ENCODE measurements at places on chromosomes 16 and 17. TPM values are rescaled to one million over a fixed set of nuclear protein-coding genes. Genes with fewer than 3 reads are reported as not detected.
A peak's percentile ranks its signal among the peaks of the same experiment; 100 is the strongest.

- peaks cover 32% of the 10 kb centered on the region for H3K36me3 ChIP-seq
- H3K4me3 ChIP-seq: no peak overlapping the region
- no peak for DNase-seq
- no peak overlapping the region for H3K27ac ChIP-seq
Measured at GRCh38 chr17:69130627-69131296, 10.9 kb downstream of the ABCA6 start.

GRCh38 chr17:31486351-31487062, 95.0 kb downstream of the RAB11FIP4 start:
- H3K36me3 ChIP-seq: no peaks in the 10 kb centered on the region
- H3K4me3 ChIP-seq: no peak overlapping the region
- peak overlapping the region; percentile 56 for H3K27ac ChIP-seq
- peaks cover 19% of the 10 kb centered on the region for H3K4me1 ChIP-seq
- no peak for DNase-seq
- peaks cover 37% of the 10 kb centered on the region for H3K27me3 ChIP-seq

GRCh38 chr16:49528866-49529288, 155.3 kb downstream of the C16orf78 start:
- peak overlapping the region; percentile 28 for H3K4me3 ChIP-seq
- peaks cover 3% of the 10 kb centered on the region for H3K36me3 ChIP-seq
- no peak for DNase-seq
- peaks cover 10% of the 10 kb centered on the region for H3K4me1 ChIP-seq
- peak overlapping the region; percentile 48 for H3K27ac ChIP-seq

- no peak for DNase-seq
- no peak overlapping the region for H3K4me3 ChIP-seq
- no peak overlapping the region for H3K27ac ChIP-seq
- H3K27me3 ChIP-seq: no peaks in the 10 kb centered on the region
- no peaks in the 10 kb centered on the region for H3K36me3 ChIP-seq
- H3K4me1 ChIP-seq: no peaks in the 10 kb centered on the region
Measured at GRCh38 chr17:55200904-55201303, 63.9 kb upstream of the HLF start.

The TPSG1 gene
- 0.06 TPM for polyA plus RNA-seq

The KCNH6 gene
- not detected for polyA plus RNA-seq

Measured in heart right ventricle (tissue), 16 donors.